ENCODE measurements at places on chromosomes 12 and 14.

- DNase-seq: peak; percentile 71
Observed at GRCh38 chr12:2284321-2284813, 231.6 kb downstream of the CACNA1C start.

- DNase-seq: no peak
Observed at GRCh38 chr14:100737526-100737925, 10.8 kb downstream of the DLK1 start.

DNA sequence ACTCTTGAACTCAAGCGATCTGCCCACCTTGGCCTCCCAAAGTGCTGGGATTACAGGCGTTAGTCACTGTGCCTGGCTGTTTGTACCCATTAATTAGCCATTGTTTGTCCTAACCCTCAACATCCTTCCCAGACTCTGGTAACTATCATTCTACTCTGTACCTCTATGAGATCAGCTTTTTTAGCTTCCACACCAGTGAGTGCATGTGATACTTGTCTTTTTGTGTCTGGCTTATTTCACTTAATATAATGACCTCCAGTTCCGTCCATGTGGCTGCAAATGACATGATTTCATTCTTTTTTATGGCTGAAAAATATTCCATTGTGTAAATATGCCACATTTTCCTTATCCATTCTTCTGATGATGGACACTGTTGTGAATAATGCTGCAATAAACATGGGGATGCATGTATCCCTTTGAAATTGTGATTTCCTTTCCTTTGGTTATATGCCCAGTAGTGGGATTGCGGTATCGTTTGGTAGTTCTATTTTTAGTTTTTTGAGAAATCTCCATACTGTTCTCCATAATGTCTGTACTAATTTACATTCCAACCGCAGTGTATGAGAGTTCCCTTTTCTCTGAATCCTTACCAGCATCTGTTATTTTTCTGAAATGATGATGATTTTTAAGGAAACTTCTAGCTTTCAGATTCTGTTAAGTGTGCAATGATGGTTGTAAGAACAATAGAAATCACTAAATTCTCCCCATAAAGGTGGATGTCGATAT is 6.7 kb upstream of the PPP4R3A start:
- no peak for DNase-seq

DNA sequence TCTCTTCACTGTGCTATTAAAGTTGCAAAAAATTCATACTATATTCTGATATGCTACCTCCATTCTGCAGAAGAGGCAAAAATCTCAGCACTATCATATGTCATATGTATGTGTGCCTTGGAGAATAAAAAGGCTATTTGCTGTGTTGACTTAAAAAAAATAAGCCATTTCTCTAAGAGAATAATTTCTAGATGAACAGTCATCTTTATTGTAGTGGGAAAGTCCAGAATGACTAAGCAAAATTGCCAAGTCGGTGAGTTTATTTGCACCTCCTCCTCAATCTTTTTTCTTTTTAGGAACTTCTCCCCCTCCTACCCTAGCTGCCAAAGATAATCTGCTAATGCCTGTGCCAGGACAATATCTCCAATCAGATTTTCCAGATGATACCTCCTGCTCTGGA is 353.8 kb upstream of the FAR2 start:
- no peak for DNase-seq

- DNase-seq: peak; percentile 24
Observed at GRCh38 chr12:128554546-128555304, 269.0 kb downstream of the SLC15A4 start.

DNA sequence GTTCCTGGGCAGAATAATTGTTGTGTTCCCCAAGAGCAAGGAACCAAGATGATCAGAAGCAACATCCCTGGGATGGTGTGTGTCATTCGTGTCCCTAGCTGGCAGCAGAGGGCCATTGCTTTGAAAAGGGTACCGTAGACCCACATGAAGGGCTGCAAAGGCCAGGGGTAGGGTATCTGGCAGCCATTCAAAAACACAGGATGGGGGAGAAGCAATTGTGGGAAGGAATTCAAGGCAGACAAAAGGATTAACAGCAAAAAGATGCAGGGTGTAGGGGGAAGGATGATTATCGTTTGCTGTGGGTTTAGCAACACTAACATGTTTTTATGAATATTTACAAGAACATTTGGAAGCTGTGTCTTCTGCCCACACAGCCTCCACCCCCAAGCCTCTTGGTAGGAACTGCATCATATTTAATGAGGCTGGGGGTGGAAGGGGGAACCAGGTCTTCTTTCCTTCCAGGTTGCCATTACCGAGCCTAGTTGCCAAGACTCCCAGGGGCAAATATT is 169.0 kb upstream of the G2E3 start:
- DNase-seq: no peak

DNA sequence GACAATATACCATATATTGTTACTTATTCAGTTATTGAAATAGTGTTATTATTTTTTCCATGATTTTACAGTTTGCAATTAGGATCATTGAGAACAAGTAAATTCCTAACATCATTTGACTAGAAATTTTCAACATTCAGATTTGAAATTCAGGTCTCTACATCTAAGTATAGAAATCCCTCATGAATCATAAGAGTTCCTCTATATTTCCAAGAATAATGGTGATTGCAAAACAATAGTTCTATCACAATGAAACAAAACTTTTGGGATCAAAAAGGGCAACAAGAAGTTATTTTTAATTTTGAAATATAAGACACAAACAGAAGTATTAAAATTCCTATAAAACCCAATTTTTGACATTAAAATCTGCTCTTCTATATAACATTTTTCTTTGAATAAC is 10.8 kb downstream of the CLEC1A start:
- no peak for DNase-seq

DNA sequence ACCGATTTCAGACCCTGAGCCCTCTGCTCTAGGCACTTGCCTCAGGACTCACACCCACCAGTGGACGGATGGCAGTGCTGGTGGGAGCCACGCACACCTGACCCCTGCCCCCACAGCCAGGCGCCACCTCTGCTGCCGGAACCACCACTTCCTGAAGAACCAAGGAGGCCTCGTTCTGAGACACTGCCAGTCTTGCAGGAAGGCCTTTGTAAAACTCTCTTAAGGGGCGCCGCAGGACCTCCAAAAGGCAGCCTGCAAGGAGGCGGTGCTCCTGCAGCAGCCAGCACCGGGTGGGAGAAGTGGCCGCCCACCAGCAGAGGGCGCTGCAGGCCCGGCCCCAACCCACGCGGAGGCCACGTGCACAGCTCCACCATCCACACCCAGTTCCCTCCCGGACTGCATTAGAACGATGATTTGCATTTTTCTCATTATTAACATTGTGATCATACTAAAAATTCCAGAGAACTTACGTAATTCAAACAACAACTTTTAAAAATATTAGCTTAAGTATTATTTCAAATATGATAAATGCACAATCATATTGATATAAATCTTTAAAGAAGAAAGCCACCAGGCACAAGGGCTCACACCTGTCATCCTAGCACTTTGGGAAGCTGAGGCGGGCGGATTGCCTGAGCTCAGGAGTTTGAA is 12.8 kb downstream of the STX2 start:
- no peak for DNase-seq

DNA sequence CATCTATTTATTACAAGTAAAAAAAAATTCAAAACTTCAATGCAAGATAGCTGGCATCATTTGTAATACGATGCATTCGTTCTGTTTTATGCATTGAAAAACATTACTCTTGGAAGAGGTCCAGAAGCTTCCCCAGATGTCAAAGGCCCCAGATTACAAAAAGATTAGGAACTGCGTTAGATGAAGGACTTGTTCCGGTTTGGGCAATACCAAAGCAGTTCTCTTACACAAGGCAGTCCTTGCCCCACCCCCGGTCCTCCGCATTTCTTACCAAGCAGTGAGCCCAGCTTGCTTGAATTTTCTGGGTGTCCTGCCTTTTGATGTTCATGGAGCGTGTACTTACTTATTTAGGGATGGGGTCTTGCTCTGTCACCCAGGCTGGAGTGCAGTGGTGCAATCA is 4.8 kb upstream of the HVCN1 start:
- DNase-seq: no peak

- no peak for DNase-seq
Observed at GRCh38 chr12:3086729-3087323, 9.6 kb downstream of the TSPAN9 start.

GRCh38 chr12:79055926-79056674 is 191.5 kb downstream of the SYT1 start:
- no peak for DNase-seq

GRCh38 chr12:1576410-1577241 is 17.8 kb downstream of the FBXL14 start:
- peak; percentile 63 for DNase-seq

DNA sequence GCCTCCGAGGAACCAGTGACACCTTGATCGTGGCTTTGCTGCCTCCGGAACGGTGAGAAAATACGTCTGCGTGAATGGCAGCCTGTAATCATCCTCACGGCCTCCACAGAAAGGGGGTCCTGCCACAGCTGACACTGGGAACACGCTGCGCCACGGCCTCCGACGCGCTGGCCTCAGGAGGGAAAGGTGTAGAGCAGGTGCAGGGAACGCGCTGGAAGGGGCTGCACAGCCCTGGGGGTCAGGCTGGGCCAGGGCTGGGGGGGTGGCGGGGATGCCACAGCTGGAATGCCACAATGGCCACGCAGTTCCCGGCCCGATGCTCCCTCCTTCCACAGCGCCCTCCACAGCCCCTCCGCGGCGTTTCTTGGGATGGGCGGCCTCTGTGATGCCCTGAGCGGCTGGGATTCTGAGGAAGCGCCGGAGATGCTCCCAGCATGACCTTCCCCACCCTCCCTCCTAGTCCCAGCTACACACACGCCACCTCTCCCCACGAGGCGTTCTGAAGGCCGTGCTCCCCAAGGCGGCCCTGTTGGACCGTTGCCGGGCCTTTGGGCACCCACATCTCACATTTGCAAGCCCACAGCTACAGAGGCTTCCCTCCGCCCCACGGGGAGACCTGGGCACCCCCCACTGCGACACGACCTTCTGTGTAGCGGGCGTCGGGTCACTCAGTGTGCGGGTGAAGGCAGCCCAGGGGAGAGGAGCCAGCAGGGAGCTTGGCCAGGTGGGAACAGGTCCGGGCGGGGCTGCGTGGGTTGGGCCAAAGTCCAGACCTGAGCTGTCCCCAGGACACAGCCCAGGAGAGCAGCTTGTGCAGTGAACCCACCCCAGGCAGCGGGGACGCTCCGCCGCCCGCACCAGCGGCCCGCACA is 31.8 kb upstream of the GALNT9 start:
- no peak for DNase-seq

DNA sequence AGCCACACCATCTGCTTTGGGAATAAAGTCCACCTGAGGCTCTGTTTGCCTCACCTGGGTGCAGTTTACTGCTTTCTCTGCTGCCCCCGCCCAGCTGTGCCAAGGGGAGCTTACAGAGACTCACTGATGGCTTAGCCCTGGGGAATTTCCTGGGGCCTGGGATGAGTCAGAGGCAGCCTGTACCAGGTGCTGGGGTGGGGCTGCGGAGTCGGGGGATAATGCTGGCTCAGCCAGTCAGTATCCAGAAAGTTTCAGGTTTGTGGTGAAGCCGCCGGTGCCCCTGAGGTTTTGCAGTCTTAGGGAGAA is 22.3 kb downstream of the PLEKHG3 start:
- peak; percentile 19 for DNase-seq

DNA sequence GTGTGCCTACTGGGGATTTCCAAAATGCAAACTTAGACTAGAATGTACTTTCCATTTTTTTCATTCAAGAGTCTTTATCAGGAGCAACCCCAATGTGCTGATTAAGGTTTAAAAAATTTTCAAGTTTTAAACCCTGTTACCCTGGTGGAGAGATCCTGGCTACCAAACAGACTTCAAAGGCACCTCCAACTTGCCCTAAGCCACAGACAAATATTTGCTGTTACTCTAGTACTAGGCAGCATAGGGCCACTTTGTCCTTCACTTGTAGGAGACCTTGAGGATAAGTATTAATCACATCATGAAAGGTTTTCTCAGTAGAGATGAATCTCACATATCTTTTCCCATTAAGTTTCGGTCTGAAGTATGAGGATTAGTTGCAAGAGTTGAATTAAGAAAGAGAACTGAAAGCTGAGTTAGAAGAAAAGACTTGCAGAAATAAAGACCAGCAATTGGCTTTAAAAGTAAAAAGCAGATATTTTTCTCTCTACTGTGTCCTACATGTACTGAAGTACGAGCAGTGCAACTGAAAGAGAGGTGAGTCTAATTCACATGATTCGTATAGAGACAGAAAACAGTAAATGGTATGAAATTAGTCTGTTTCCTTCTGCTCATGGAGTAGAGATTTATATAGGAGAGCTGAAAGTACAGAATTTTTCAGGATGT is 28.3 kb downstream of the NTN4 start:
- no peak for DNase-seq

DNA sequence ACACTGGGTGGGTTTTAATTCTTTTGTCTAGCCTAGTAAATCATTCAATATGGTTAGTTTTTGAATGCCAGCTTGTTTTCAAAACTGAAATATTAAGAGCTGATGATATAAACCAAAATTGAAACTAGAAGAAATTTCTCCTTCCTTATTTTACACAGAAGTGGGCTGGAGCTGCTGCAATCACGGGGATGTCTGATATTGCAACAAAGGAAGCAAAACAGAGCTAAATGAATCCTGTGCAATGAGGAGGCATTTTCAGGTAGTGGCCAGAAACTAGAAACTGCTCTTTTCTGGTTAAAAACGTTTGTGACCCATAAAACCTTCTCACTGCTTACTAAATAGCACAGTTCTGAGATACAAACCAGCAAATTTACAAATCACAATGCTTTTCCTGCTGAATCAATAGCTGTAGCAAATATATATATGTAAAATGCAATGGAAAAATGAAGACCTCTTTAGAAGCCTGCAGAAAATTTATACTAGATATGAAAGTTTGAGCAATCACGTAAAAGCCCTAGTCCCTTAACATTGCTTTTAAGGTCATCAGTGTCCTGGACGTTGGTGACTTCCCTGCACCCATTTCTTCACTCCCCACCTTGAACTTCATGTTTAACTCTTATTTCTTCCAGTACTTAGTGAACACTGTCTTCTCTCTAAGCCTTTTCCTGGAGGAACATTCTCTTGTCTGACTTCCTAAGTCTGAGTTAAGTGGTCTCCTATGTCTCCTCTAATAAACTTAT is 15.9 kb upstream of the LRRK2 start:
- no peak for DNase-seq

GRCh38 chr12:46771268-46771827 is 54.4 kb downstream of the SLC38A4 start:
- DNase-seq: peak; percentile 25

GRCh38 chr12:105083031-105083430 is 1.2 kb downstream of the ALDH1L2 start:
- no peak for DNase-seq

DNA sequence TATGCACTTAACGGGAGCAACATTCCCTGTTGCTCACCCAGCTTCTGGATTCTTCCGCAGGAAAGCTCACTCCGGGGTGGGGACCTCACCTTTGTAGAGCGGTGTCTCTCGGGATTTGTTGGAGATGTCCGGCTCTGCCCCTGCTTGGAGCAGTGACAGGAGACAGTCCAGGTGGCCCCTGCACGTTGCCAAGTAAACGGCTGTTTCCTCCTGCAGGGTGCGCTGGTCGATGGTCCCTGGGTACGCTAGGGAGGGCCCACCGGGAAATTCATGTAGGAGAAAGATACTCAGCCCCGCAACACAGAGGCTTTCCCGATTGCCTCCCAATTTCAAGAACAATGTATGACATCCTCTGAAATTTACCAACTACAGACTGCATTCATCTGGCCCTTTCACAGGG is 23.1 kb downstream of the ASB2 start:
- DNase-seq: no peak
